ENCODE measurements at places on chromosomes 1 and 21.

DNA sequence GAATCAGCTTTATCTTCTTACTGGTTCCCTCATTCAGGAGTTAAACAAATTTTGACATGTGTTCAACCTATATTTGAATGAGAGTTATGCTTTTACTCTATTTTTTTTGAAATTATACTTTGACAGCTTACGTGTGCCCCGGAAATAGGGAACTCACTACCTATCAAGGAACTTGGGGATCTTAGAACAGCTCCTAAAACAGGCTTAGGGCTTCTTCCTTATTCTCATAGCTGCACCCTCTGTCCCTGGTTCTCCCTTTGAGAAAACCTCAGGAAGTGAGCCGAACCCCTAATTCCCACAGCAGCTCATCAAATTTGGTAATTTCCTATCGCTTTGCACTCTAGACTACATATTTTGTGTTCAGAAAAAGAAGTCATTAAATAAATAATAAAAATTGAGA is 81.2 kb upstream of the RUNX3 start:
- DNase-seq, result no peak

GRCh38 chr21:42311816-42312625 is 3.2 kb downstream of the TFF3 start:
- no peak for DNase-seq

- DNase-seq, result no peak
Measured at GRCh38 chr1:62288224-62288623, 31.0 kb downstream of the KANK4 start.

GRCh38 chr1:183293241-183293640 is 107.2 kb downstream of the LAMC2 start:
- DNase-seq, result no peak

DNA sequence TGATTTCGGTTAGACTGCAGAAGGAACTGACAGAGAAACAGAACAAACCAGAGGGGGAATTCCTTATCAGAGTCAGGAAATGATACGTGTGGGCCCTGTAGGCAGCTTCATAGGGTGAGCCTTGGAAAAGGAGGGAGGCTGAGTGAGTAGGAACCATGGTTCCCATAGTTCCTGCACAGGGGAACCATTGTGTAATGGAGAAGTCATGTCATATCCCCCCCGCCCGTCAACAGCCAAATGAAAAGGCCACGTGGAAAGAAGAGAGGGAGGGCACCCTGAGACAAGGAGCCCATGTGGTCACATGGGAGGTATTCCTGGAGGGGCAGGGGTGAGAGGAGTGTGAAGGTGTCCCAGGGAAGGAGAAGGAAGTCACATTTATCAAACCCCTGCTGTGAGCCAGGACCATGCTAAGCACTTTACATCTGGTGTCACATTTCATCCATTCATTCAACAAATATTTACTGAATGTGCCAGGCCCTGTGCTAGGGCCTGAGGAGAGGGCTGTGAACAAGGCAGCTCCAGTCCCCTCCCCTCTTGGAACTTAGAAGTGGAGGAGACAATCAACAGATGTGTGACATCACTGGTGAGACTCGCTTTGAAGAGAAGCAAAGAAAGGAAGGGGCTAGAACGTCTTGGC is 15.7 kb upstream of the FGR start:
- DNase-seq, result no peak

DNA sequence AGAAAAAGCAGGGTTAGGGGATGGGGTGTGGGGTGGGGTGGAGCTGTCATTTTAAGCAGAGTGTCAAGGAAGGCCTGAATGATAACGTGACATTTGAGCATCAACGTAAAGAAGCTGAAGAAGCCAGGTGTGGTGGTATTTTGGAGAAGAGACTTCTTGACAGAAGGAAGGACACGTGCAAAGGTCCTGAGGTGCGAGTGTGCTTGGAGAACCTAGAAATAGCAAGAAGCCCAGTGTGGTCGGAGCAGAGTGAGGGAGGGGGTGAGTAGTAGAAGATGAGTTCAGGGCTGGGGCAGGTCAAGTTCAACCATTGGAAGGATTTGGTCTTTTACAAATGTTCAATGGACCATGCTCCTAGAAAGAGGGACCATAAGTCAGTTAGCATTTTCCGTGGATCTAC is 140.2 kb upstream of the ZBTB40 start:
- no peak for DNase-seq

DNA sequence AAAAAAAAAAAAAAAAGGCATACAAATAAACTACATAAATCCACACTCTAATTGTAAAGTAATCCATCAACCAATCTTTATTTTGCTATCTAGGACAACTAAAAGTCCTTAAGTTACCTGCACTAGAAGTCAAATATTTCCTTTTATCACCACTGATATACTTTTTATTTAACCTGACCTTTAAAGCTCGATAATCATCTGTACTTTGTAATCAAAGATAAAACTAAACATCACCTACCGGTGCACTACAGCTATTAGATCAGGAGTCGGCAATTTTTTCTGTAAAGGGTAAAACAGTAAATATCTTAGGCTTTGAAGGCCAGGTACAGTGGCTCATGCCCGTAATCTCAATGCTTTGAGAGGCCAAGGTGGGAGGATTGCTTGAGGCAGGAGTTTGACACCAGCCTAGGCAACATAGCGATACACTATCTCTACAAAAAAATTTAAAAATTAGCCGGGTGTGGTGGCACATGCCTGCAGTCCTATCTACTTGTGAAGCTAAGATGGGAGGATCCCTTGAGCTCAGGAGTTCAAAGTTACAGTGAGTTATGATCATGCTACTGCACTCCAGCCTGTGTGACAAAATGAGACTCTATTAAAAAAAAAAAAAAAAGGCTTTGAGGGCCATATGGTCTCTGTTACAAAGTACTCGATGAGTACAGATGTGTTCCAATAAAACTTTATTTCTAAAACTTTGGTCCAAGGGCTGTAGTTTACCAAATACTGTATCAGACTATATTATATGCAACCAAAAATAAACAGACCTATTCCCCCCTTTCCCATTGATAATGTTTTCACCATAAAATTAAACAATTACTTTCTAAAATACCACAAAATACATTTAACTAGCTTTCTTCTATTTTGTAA is 47.1 kb downstream of the TESK2 start:
- no peak for DNase-seq

- DNase-seq, result no peak
Measured at GRCh38 chr1:160423966-160424365, 23.6 kb downstream of the VANGL2 start.

DNA sequence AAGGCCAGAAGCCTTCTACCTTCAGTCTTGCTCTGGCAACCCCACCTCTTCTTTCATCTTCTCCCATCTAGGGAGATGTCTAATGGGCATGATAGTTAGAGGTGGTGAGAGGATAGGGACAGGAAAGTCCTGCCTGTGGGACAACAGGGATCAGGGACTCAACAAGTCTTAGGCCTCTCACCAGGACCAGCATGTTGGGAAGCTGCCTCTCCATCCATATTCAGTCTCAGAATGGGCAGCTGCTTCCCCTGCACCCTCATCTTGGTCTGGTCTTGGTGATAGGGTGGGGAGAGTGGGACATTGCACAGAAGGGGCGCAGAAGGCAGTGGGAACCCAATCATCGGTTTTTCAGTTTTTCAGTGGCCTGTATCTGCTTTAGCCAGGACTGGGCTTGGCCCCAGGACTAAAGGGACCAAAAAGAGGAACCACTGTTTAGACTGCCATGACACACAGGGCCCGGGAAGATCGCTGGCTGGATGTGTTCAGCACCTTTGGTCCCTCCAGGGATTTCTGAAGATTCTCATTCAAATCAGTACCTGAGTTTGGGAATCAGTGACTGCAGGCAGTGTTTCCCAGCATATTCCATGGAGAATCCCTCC is 12.7 kb downstream of the RHEX start:
- DNase-seq, result no peak

- no peak for DNase-seq
Measured at GRCh38 chr1:63466759-63467158, 56.3 kb downstream of the ITGB3BP start.

- DNase-seq, result no peak
Measured at GRCh38 chr21:34844924-34845238, 176.1 kb downstream of the CLIC6 start.

- DNase-seq, result no peak
Measured at GRCh38 chr21:45618287-45618686, 25.2 kb upstream of the PCBP3 start.

All from forelimb muscle (tissue), 1 donor.